Stimulated activated CD4-positive, alpha-beta T cell treated with anti-CD3 and anti-CD28 coated beads, Interleukin-12 subunit alpha, Interleukin-12 subunit beta, amount 100 ng/mL, for 24 hours (primary cell): ENCODE measurements at places on chromosomes 1 and 21.

DNA sequence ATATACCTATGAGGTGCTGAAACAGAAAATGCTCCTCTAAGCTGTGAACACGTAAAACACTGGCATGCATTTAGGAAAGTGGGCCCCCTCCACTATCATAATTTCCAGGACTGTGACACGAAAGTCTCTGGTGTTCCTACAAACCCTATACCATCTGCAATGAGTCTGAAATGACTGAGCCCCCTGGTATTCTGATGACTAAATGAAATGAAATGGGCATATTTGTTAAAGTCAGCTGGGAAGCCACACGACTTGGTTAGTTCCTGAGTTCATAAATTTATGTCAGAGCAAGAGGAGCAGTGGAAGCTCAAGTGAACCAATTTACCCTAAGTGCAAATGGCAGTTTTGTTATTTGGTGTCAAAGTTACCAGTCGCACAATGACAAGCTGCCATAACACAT, 182.3 kb downstream of the KCTD3 start:
- DNase-seq, result no peak

- no peak for DNase-seq
Measured at GRCh38 chr1:24418898-24419628, 3.5 kb downstream of the NIPAL3 start.

DNA sequence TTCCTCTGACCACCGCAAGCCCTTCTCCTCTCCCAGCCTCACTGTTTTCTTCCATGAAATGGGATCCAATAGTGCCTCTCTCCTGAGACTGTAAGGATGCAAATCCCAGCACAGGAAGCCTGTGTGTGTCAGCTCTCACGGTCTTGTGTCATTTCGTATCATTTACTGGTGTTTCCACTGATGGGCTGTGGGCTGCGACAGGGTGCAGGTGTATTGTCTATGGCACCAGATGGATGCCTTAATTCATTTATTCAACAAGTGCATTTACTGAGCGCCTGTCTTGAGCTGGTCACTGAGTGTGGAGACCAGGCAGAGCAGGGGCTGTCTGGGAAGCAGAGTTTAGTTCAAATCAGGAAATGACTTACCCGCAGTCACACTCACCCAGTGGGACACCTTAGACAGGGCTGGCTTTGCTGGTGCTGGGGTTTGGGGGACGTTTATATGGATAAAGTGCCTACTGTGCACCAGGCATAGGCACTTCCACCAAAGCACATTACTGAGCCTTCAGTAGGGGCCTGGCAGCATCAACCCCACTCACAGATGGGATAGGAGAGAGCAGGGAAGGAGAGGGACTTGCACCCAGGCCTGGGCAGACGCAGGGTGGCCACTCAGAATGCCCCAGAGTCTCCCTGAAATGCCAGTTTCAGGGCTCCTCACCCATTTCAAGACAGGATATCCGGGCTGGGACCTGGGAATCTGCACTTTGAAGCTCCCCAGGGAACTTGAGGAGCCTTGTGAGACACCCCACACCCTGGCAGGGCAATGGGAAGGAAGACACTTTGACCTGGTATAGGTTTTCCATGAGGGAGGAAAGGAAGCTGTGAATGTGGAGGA, 398.9 kb downstream of the MATN1 start:
- no peak for DNase-seq

DNA sequence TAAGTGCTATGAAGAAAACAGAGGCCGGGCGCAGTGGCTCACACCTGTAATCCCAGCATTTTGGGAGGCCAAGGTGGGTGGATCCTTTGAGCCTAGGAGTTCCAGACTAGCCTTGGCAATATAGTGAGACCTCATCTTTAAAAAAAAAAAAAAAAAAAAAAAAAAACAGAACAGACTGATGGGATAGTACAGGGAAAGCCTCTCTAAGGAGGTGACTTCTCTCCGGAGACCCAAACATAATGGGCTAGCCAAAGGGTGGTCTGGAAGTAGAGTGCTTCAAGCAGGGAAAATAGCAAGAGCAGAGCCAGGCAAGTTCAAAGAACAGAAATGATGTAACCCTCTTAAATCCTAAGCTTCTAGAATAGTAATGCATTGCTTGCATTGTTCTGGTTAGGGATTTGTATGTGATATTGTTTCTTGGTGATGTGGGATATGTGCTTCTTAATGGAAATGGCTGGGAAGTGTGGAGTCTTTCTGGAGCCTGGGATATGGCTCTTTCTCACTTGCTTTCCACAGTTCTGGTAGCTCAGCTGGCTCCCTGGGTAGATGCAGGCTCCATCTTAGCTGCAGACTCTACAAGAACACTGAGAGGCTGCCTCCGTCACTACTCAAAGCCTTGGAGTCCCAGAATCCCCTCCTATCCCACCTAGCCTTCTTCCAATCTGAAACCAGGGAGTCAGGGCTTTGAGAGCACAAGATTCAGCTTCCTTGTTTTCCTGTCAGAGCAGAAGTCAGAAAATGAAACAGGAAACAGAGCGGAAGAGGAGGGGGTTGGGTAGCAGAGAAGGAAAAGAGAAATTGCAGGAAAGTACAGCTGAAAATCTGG, 1.9 kb upstream of the PIGV start:
- DNase-seq, result no peak

DNA sequence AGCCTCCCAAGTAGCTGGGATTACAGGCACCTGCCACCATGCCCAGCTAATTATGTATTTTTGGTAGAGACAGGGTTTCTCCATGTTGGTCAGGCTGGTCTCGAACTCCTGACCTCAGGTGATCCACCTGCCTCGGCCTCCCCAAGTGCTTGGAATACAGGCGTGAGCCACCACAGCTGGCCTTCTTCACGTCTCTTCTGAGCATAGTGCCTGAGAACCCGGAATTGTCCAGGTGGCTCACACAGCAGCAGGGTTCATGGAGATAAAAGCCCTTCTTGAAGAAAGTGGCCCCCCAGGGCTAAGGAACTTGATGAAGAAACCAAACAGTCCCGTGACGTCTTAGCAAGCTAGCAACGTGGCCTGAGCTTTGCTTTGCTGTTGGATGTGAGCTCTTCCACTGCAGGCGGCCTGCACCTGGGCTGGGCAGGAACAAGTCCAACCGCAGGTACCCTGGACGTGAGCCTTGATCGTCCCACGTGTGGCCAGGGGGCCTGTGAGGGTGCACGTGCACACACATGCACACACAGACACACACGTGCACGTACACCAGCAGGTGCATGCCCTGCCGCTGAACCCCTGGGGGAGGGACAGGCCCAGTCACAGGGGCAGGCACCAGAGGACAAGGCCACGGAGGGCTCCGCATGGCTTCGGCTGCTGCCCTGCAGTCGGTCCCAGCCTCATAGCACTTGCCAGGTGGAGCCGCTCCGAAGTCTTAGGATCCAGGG, 23.4 kb upstream of the TRAPPC10 start:
- no peak for DNase-seq

DNA sequence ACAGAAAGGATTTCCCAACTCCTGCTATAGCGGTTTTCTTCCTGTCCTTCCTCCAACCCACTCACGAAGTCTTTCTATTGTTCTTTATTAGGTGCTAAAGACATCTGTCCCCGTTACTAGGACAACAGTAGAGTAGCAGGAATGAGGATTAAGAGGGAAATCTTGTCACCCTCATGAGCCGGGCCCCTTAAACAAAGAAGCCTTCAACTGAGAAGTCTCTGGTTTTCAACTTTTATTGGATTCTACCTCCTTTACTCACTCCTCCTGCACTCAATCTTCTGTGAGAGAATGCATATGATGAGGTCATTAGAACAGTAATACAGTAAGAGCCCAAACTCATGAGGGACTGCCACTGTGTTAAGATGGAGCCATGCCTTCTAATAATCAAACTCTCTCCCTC, 206.3 kb downstream of the OMA1 start:
- DNase-seq, result no peak

DNA sequence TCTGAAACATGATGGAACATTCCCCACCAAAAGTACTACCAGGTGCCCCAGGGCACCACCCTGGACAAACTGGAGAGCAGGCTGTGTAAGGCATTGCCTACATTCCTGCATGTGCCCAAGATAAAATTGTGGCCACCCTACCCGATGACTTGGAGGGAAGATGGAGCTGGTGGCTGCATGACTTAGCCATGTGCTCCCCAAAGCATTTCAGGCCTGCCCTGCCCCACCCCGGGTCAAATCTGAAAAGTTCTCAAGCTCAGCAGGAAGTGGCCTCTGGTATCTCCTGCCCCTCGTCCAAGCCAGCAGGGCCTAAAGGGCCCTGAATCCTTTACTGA, 8.5 kb downstream of the CD2 start:
- DNase-seq, result no peak

GRCh38 chr1:118627435-118627834, 360.7 kb downstream of the TBX15 start:
- no peak for DNase-seq

DNA sequence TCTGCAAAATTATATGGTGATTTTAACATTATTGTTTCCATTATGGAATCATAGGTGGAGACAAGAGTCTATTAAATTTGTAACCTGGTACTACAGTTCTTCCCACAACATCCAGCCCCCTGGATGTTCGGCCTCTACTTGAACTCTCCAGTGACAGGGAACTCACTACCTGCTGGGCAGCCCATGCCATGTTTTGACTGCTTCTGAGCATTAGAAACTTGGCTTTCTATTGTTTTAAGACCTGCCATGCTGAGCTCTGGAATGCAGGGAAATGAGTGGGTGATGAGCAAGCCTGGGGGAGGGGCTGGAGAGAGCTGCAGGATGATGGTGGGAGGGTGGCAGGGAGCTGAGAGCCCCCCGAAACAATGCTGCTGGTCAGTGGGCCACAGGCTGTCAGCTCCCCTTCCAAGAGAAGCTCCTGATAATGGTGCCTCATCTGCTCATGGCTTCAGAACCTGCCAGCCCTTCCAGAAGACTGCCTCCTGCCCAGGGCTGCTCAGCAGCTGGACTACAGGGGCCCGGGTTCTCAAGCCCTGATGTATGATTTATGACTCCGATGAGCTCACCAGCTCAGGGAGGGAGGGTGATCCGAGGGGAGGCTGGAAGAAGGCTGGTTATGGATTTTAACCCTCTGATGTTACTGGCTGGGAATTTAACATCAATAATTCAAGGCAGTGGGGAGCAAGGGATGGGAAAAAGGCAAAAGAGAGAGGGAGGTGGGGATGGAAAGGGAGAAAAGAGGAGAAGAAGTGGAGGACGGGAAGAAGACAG, 205.0 kb downstream of the HIVEP3 start:
- no peak for DNase-seq

GRCh38 chr1:172670791-172671190, 11.9 kb downstream of the FASLG start:
- DNase-seq, result no peak

- DNase-seq, result no peak
Measured at GRCh38 chr1:172480431-172480830, 36.6 kb upstream of the PIGC start.

DNA sequence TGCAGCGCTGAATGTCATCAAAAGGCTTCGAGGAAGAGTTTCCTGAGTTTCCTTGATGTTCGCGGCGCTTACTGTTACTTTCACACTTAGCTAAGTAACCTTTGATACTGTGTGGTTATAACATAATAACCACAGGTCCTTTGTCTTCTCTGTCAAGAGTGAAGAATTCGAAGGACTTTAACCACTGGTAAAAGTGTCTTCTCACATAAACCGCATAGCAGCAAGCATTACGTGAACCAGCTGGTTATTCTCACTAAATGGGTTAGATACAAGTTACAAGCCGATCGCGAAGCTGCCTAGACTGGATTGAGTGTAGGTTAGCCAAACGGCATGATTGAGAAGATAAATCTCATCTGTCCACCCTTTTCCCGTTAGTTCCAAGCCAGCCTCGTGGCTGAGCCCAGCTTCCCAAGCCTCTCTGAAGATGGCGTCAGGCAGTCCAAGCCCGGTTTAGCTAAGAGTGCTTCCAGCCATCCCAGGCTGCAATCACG, 18.3 kb upstream of the IFNGR2 start:
- DNase-seq, result no peak

- no peak for DNase-seq
Measured at GRCh38 chr1:197103300-197103699, 36.2 kb upstream of the F13B start.

- no peak for DNase-seq
Measured at GRCh38 chr1:245754463-245754961, 599.7 kb downstream of the KIF26B start.

- no peak for DNase-seq
Measured at GRCh38 chr1:145804235-145805045, 19.5 kb downstream of the RNF115 start.

DNA sequence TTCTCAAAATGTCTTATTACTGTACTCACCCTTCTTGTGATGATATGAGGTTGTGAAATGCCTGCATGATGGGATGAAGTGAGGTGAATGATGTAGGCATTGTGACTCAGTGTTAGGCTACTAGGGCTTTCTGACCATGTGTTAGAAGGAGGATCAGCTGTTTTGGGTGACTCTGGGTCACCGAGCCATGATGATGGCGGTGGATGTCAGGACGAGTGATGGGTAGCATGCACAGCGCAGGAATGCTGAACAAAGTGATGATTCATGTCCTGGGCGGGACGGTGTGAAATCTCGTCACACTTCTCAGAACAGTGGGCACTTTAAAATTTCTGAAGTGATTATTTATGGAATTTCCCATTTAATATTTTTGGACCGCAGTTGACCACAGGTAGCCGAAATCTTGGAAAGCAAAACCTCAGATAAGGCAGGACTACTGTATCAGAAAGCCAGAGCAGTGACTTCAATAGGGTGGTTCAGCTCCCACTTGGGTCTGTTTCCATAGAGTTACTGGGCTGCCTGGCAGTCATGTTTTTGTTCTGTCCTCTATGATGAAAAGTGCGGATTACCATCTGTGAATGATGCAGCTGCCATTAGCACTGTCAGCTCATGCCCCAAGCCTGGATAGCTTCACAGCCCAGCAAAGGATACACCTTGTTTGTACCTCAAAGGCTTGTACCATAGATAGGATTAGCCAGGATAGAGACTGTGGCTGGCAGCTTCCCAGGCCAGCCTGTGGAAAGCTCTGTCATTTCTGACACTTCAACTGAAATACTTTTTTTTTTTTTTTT, 26.6 kb downstream of the IL6R start:
- DNase-seq, result no peak

- DNase-seq, result no peak
Measured at GRCh38 chr21:21806711-21807597, 808.7 kb downstream of the NCAM2 start.

GRCh38 chr1:181100934-181101333, 12.4 kb downstream of the IER5 start:
- no peak for DNase-seq

DNA sequence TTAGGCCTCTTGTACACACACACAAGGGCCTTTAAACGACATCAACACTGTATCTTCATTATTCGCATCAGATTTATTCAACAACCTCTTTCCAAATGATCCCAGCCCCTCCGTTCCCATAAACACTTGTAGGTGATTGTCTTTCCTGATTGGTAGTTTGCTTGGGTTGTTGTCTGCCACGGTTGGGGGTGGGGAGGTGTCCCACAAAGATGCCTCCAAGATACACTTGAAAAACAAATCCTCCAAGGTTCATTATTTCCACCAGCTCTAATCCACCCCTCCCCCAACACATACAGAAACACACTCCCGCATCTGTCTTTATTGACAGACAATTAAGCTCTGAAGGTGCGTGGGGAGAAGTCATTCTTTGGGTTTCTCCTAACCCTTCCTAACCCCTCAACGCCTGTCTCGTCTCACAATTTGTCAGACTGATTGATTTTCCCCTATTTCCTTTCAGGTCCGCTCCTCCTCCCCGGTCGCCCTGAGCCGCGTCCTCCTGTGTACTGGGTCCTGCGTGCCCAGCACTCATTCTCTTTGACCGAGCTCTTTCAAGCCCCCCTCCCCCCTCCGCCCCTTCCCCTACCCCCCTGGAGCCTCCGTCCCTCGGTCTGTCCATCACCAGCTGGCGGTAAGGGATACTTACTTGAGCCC, 1.4 kb downstream of the WDR26 start:
- no peak for DNase-seq

- DNase-seq, result no peak
Measured at GRCh38 chr1:86708920-86709319, 4.5 kb downstream of the SH3GLB1 start.
